ENCODE measurements at places on chromosomes 16 and 17.

DNA sequence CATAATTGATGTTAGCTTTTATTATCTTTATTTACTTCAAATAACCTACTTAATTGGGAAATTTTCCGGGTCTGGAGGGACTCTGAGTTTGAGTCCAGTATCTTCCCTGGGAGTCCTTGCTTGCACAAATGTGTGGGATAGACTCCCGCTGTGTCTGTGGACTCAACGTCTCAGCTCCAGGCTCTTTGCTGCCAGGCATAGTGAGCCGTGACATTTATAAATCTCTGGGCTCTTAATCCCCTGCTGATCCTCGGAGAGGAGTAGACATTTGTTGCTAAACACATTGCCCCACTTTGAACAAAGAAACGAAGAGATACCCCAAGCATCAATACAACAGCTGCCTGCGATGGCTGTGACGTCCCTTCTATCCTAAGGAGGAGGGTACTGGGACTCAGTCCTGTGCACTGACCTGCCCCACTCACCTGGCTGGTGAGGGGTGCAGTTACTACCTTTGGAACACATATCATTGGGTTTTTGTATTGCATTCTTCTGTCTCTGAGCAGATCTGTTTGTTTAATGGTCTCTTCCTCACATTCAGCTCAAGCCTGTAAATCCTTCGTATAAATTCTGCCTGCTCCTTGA is 316.9 kb downstream of the HAPSTR1 start:
- DNase-seq, result no peak

DNA sequence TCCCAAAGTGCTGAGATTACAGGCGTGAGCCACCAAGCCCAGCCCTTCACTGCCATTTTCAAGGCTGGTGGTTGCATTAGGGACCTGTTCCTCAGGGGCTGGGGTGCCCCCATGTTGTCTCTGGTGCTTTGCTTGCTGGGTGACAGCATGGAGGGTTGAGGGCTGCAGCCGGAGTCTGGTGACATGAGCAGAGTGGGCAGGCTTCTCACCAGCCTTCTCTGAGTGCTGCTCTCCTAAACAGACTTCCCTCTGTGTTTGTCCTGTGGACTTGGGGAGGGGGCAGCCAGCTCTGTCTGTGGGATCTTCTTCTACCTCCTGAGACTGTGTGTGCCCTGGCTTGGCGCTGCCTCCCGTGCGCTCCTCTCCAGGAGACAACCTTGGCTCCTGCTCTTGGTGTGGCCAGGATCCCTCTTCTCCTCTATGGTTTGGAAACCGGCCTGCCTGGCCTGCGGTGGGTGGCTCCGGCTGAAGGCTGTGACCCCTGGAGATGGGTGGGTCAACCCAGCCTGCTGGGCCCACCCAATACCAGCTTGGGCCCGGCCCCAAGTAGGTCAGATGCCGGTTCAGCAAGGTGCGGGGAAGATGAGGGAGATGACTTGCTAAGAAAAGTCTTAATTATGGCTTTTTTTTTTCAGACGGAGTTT is 72.1 kb downstream of the PDPK1 start:
- DNase-seq, result no peak

DNA sequence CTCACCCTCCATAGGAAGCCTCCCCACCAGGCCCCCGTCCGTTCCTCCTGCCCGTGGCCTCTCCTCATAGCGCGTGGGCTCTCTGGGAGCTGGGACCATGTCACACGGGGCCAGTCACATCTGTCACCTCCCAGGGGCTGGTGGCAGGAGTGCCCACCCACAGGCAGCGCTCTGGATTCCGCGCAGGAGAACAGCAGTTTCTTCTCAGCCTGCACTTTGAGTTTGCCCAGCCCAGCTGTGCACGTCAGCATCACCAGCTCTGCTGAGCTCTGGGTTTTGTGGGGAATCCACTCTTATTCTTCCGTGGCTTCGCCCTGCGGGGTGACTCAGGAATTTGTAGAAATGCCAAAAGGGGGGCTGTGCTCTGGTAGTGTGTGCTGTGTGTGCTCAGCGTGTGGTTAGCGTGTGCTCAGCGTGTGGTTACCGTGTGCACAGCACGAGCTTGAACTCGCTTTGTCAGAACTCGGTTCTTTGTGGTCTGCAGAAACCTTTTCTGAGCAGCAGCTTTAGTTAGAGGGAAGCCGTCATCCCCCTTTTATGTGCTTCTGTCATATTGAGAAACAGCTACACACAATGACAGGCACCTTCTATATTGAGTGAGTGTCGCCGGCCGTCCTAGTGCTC is 3.2 kb downstream of the ACSF3 start:
- DNase-seq, result no peak

GRCh38 chr17:76390003-76390421 is 5.6 kb downstream of the SPHK1 start:
- no peak for DNase-seq

GRCh38 chr17:38825762-38826247 is 684 bp upstream of the CWC25 start:
- DNase-seq, result no peak

DNA sequence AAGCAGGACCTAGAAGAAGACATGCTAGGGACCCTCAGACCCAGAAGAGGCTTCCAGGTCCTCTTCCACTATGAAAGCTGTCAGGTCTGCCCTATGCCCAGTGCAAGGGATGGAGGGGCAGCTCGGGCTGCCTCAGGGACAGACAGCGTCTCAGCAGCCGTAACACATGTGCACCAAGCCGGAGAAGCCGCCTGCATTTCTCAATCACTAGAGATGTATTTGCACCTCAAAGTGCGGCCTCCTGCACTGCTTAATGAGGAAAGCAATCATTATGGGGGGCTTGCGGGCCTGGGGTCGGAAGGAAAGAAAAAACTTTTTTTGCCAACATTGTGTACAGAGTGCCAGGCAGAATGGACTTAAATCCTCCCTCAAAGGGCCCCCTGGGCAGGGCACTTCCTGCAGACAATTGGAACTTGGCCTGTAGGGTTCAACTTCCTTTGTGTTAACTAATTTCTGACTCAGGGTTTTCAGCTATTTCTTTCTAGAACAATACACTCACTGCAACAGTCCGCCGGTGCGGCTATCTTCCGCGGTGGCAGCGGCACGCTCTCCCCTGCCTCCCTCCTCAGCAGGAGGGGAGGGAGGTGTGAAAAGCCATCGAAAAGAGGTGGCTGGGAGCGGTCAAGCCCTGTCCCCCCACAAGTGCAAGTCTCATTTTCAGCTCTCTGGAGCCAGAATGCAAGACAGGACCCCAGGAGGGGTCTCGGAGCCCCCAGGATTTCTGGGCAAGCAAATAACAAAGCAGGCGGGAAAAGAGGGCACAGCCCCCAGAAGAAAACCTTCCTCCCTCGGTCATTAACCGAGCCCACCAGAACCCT is 101.2 kb downstream of the ZNF423 start:
- DNase-seq, result no peak

- no peak for DNase-seq
These were observed 7.5 kb downstream of the UBE2Z start for GRCh38 chr17:48915459-48916282.

DNA sequence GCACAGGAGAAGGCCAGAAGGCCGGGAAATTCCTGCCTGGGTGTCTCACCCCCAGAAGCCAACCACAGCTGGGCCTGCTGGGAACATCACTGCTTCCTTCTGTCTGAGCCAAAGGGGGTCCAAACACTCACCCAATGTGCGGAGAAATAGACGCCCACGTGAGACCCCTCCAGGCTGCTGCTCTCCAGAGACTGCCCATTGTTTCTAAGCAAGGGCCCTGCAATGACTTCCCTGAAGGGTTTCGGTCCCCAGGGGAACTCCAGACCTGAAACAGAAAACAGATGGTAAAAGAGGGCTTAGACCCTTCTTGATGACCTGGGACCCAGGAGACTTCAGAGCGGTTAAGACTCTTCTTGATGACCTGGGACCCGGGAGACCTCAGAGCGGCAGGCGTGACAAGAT is 41.3 kb downstream of the MRM3 start:
- no peak for DNase-seq

- DNase-seq, result peak; percentile 39
These were observed 146.6 kb downstream of the TRIM37 start for GRCh38 chr17:58960068-58960467.

- no peak for DNase-seq
These were observed 6.4 kb upstream of the CRISPLD2 start for GRCh38 chr16:84813141-84813934.

DNA sequence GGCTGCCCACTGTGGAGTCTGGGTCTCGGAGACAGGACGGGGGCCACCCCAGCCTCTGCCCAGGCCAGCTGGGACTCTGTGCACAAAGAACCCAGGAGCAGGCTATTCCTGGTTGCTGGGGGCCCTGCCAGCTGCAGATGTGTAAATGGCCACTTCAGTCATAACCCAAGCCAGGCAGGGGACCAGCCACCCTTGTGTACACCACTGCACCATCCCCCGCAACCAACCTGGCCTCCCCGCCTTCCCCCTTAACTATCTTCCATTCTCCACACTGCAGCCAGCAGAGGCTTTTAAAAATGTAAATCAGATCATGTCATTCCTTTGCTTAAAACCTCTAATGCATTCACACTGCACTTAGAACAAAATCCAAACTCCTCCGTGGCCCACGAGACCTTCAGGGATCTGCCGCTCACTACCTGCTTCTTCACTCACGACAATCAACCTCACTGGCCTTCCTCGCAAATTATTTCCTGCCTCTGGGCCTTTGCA is 28.3 kb downstream of the RTN4RL1 start:
- DNase-seq, result no peak

All from hematopoietic multipotent progenitor cell treated with erythropoietin and hydrocortisone succinate and interleukin-3 and kit ligand, for 8 days (in vitro differentiated cells).